ENCODE measurements at places on chromosomes 7 and 10. TPM values are rescaled to one million over a fixed set of nuclear protein-coding genes. Genes with fewer than 3 reads are reported as not detected.

Gene AOAH
- 0.74 TPM for total RNA-seq

Gene ASB10
- not detected for total RNA-seq

Gene FOXI2
- total RNA-seq: not detected

Gene FXYD4
- not detected for total RNA-seq

Gene PON2
- 52.5 TPM for total RNA-seq

Gene GPR37
- total RNA-seq: 7.0 TPM

Gene SPDYE8
- not detected for total RNA-seq

Gene ANXA7
- total RNA-seq: 47.5 TPM

Gene PLAU
- 21.6 TPM for total RNA-seq

Gene MYO3A
- total RNA-seq: not detected

Gene FFAR4
- total RNA-seq: not detected

Gene AMZ1
- 0.25 TPM for total RNA-seq

Gene ZNF800
- 37.5 TPM for total RNA-seq

Data from fibroblast of the aortic adventitia (primary cell).